Stimulated activated CD4-positive, alpha-beta T cell treated with anti-CD3 and anti-CD28 coated beads, Interleukin-12 subunit alpha, Interleukin-12 subunit beta, amount 100 ng/mL, for 48 hours (primary cell): ENCODE measurements at places on chromosomes 12 and 14.

- no peak for DNase-seq
Measured at GRCh38 chr14:69133206-69134125, 19.5 kb downstream of the DCAF5 start.

- no peak for DNase-seq
Measured at GRCh38 chr12:62332598-62332997, 72.4 kb downstream of the USP15 start.

DNA sequence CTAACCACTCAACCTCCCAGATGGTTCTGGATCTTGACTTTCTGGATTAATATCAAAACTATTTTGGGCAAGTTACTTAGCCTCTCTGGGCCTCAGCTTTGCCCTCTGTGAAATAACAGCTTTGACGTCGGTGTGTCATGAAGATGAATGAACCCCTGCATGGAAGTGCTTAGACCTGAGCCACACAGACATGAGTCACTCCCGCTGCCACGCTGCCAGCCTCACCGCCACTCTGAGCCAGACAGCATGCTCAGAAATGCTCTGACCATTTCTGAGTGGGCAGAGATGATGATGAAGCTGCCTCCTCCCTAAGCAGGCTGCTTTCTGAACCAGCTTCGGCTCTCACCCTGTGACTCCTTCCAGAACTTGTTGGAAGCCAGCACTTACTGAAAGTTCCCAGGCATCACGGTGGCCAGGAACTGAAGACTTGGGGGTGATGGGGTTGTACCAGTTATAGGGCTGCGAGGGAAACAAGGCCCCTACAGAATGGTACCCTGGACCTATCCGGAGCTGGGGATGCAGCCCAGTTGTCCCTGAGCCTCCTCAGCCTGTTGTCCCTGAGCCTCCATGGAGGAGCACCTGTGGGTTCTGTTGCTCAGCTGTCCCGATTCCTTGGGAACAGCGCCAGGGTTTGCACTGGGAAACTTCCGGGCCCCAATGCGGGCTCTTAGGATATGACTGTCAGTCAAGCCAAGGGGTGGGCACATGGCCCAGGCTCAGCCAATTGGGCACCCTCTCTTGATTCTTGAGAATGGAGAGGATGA, 2.0 kb upstream of the CCDC197 start:
- DNase-seq: peak; percentile 69

- DNase-seq: no peak
Measured at GRCh38 chr12:92194561-92194960, 48.9 kb upstream of the BTG1 start.

DNA sequence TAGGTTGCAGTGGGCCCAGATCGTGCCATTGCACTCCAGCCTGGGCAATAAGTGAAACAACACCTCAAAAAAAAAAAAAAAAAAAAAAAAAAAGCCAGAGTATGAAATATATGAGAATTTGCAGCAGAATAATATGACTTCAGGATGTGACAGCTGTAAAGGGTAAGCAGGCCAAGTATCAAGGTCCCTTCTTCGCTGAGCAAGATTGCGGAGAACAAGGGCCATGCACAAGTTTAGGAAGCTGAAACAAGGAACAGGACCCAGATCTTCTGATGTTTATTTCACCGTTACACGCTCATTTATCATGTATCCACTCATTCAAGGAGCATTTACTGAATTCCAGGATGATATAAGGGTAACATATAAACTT, 659 bp upstream of the FOXJ2 start:
- no peak for DNase-seq
